ENCODE measurements at places on chromosomes 1 and 21.

DNA sequence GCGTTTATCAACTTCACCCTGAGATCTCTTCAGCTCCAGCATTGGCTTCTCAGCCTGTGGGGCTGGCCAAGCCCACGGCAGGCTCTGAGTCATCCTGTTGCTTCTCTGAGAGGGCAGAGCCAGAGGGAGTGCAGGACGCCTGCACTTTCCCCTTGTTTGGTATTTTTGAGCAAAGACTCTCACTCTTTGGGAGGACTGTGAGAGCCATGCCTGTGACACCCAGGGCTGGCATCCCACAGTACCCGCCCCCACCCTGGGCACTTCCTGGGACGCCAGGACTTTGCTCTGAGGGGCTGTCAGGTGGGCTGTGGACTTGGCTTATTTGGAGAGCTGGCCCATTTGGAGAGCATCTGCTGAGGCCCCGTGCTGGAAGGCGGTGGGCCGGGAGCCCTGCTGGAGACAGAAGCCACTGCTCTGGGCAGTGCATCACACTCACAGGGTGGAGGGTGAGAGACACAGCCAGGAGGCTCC, 37.4 kb downstream of the VANGL1 start:
- no peak for DNase-seq

GRCh38 chr1:185014941-185015340, 30.4 kb upstream of the RNF2 start:
- DNase-seq: no peak

DNA sequence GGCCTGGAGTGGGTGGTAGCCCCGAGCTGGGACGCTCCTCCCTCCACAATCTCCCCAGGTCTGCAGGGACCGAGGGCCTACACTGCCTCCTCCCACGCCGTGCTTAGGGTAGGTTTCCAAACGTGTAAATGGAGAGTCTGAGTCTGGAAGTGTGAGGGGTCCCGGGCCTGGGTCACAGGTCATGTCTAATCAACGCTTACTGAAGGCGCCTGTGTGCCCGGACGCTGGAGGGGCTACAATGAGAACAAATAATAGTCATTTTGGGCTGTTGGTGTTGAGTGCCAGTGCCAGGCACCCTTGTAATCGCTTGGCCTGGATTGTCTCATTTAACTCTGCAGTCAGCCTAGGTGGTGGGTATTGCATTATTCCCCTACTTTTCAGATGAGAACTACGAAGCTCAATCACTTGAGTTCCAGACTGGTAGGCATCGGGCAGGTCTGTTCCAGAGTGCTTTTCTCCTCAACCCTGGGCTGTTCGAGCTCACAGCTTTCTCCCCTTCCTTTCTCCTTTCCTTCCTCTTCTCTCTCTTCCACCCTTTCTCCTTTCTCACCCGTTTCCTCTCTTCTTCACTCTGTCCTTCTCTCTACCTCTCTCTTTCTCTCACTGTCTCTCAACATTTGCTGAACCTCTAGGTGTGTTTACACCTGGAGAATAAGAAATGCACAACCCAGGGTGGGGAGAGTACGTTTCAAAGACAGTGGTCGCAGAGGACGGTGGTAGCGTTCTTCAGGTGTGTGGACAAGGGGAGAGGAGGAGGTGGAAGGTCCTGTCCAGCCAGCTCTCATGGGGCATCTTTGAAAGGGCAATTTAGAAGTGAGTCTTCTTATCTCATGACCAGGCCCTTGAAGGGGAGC, 883 bp downstream of the SLC66A1 start:
- DNase-seq: no peak

DNA sequence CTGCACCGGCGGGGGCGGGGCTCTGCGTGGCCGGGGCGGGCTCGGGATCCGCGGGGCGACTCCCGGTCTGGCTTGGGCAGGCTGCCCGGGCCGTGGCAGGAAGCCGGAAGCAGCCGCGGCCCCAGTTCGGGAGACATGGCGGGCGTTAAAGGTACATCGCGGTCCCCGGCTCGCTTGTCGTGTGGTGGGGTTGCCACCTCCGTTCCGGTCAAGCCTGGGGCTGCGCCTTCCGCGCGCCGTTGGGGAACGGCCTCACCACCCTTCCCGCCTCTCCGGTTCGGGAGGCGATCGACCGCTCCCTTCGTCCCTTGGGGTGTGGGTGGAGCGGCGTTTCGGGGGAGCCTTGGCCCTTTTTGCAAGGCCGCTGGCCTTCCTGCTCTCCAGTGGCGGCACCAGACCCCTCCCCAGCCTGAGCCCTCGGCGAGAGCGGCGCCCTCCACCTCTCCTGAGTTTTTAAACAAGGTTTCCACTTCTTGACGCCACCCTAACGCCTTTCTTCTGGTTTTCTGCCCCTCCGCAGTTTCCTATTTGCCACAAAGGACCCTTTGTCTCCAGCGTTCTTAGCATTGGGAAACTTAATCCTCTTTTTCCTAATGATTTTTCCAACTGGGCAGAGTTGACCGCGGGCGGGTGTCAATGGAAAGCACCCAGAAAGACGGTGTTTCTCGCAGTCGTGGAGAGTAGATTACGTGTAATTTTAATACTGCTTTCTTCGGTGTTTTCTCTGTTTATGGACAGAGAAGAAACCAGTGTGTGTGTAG, at the start of the genes LEPR and LEPROT:
LEPR (plus strand) TSS at position 79 of the 761 bp plus-strand sequence. CDS start 144,898 bp downstream, outside the sequence.
LEPROT (plus strand) TSS at position 79 of the 761 bp plus-strand sequence; CDS start at position 136, 57 bp downstream.
- no peak for DNase-seq

GRCh38 chr1:157119448-157119847, 18.7 kb downstream of the ETV3 start:
- DNase-seq: no peak

DNA sequence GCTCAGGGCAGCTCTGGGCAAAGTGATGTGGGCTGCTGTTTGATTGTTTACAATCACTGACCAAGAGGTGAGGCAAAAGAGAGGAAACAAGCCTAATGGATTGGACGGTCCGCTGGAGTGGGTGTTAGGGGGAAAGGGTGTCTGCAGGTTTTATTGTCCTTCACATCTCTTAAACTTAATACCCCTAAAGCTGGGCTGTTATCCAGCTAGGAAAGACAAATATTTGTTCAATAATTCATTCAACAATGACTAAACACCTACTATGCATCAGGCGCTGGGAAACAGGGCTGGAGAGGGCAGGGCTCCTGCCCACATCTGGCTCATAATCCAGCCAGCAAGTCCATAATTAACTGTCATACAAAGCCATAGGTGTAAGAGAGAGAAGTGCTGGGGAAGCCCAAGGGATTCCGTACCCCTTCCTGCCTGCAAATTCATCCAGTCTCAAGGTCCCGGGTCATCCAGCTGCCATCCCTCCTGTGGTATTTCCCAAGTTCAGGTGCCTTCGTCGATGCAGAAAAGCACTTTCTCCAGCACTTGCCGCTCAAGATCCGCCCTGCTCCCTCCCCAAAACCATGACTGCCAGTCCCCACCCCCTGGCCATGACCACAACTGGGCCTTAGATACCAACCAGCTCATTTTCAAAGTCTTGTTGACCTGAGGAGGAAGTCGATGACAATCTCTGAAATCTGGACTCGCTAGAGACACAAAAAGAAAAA, 10.7 kb downstream of the TMEM63A start:
- DNase-seq: peak; percentile 98
